Activated naive CD4-positive, alpha-beta T cell treated with Interleukin-2 at 50 U/mL for 16 hours (primary cell): ENCODE measurements at places on chromosomes 6 and 20.
A peak's percentile ranks its signal among the peaks of the same experiment; 100 is the strongest.

DNA sequence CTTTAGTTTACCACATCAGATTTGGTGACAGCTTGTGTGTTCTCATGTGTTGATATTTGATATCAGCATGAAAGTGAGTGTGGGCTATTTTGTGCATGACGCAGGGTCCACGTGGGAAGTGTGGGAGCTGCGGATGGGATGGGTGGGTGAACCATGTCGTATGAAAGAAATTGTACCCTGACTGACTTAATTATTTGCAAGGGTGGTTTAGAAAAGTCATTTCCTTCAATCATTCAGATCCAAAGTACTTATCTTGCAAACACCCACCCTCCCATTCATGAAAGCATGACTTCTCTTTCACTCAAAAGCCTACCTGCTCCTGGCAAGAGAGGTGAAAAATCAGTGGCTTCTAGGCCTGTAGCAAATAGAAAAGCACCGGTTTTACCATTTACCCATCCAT, 91.8 kb upstream of the BACH2 start:
- DNase-seq, result peak; percentile 54

GRCh38 chr6:20691185-20691584, 156.9 kb downstream of the CDKAL1 start:
- no peak for DNase-seq

DNA sequence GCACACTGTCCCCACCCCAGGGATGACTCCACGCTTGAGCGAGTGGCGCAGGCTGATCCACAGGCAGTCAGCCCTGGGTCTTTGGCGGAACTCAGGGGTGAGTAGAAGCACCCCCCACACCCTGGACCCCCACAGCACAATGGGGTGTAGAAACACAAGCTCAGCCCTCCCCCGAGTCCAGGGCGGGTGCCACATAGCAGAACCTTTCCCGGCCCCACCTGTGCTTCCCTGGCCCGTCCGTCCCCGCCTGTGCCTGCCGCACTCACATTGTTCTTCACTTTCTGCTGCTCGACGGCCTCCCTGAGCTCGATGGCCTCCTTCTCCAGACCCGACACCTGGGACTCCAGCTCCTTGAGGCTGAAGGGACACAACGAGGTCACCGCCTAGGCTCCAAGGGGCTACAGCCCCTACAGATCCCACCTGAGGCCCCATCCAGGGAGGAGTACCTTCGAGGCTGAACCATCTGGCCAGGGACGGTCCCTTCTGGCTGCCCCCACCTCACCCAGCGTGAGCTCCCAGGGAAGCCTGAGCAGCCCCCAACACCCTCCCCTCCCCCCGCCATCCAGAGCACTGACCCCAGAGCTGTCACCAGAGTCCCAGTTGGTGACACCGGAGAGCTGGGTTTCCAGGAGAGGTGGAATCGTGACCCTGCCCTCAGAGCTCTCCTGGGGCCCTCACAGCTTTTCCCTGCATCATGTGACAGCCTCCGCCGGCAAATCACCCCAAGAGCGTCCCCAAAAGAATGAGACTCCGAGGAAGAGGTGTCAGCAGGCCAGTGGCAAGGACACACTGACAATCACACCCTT, 55.6 kb downstream of the DSTN start:
- DNase-seq, result no peak

GRCh38 chr6:135909737-135910387, 58.4 kb downstream of the PDE7B start:
- DNase-seq, result peak; percentile 30

DNA sequence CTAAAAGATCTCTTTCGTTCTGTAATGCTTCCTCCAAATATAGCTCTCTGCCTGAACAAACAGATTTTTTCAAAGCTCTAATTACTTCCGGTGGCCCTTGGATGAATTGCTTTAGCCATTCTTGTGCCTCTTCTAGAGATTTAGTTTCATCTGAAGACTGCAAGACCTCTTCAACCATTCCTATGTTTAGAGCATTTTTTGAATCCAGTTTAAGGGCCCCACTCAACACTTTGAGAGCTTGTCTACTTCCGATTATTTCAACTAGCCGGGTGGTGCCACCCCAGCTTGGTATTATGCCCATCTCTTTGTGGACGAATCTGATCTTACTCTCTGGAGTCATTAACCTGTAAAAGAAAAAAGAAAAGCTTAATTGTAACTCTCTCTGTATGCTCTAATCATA, 23.3 kb downstream of the RNF146 start:
- no peak for DNase-seq

DNA sequence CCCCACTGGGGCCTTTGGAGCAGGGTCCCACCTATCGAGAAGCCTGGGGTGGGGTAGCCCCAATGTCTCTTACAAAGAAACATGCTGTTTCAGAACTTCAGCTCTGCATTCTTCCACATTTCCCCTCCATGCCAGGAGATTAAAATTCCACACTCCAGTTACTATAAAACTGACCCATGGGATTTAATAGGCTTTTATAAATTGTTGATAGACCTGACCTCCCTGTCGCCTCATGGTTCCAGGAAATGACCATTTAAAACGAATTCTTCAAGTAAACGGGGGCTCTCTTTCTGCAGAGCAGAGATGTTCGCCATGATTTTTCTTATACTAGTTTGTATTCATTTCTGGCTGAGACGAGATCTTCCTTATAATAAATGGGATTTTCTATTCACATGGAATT, 19.3 kb downstream of the RIN2 start:
- DNase-seq, result no peak

DNA sequence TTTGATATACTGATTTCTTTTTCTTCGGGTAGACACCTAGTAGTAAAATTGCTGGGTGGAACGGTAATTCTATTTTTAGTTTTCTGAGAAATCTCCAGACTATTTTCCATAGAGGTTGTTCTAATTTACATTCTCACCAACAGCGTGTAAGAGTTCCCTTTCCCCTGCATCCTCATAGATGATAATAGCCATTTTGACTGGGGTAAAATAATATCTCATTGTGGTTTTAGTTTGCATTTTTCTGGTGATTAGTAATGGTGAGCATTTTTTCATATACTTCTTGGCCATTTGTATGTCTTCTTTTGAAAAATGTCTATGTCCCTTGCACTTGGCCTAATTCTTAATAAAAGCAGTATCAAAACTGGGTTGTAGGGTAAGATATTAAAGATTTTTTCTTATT, 148.9 kb upstream of the SIM1 start:
- DNase-seq, result no peak

- no peak for DNase-seq
Observed at GRCh38 chr6:125714441-125715090, 34.9 kb upstream of the HEY2 start.

- DNase-seq, result no peak
Observed at GRCh38 chr6:69813508-69813907, 16.7 kb upstream of the LMBRD1 start.

GRCh38 chr20:44396369-44397130, 41.1 kb downstream of the HNF4A start:
- DNase-seq, result no peak

DNA sequence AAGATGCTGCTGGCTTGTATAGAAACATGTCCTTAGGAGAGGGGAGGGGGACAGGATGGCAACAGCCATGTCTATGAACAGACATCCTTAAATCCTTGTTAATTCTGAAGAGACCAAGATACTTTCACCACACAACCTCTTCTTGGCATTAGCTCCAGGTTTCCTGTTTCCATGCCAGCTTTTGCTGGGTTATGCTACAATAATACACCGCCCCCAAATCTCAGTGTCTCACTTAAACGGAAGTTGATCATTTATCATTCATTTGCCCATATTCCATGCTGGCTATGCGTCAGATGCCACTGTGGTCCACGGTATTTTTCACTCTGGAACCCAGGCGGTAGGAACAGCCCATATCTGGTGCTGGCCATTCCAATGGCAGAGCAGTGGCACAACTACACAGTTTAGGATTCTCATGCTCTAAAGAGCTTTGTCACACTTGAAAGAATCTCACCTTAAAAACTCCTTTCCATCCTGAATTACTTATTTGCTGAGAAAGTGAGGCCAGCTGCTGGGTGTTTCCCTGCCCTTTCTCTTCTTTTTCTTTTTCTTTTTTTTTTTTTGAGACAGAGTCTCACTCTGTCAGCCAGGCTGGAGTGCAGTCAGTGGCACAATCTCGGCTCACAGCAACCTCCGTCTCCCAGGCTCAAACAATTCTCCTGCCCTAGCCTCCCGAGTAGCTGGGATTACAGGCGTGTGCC, 3.7 kb upstream of the RNASET2 start:
- no peak for DNase-seq

- no peak for DNase-seq
Observed at GRCh38 chr6:9087470-9087869, 652.1 kb upstream of the SLC35B3 start.

DNA sequence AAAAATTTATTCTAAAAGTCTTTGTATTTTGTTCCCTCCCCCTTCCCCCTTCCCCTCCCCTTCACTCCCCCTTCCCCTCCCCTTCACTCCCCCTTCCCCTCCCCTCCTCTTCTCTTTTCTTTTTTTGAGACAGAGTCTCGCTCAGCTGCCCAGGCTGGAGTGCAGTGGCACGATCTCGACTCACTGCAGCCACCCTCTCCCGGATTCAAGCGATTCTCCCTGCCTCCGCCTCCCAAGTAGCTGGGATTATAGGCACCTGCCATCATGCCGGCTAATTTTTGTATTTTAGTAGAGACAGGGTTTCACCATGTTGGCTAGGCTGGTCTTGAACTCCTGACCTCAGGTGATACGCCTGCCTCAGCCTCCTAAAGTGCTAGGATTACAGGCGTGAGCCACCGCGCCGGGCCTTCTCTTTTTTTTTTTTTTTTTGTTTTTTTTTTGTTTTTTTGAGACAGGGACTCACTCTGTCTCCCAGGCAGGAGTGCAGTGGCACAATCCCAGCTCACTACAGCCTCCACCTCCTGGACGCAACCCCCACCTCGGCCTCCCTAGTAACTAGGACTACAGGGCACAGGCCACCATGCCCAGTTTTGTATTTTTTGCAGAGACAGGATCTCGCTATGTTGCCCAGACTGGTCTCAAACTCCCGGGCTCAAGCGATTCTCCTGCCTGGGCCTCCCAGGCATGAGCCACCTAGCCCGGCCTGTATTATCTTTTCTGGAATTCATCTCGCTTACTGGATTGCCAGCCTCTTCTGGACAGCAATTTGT, 1.1 kb upstream of the AFG1L start:
- DNase-seq, result no peak

- no peak for DNase-seq
Observed at GRCh38 chr6:168232989-168233874, 86.3 kb downstream of the DACT2 start.

- DNase-seq, result no peak
Observed at GRCh38 chr6:15881150-15881549, 218.3 kb upstream of the DTNBP1 start.

DNA sequence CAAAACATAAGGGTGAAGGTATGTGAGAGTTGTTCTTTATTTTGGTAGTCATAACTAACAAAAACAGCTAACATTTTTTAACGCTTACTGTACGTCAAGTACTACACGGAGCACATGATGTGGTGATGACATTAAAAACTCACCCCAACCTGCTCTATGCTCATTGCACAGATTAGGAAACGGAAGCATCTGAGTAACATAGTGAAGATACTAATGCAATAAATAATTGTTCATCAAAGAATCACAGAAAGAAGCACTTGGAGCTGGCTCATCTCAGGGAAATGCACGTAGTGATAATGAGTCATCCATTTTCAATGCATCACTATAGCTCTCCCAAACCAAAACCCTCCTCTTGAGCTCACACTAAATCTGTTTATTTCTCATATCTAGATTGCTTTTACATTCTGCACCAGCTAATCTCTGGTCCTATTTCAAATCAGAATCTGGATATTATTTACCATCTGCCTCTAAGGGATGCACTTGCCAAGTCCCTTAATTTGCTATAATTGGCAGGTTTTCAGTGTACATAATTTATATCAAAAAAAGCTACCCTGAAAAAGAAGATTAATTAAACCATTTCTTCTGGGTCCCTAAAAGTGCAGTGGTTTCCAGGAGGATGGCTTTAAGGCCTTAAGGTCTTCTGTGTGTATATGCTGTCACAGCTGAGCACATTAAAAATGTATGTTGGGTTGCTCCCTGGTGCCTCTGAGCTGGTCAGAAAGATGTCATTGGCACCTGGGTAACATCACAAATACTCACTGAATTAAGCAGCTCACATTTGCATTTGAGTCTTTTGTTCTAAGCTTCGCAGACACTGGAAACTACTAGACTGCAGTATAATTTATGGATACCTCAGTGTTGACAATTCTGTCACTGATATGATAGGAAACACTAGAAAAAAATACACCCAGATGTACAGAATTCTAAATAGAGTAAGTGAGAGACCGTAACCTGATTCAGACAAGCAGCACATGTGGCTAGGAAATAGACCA, 677.4 kb upstream of the CITED2 start:
- no peak for DNase-seq

- DNase-seq, result no peak
Observed at GRCh38 chr6:91079969-91080368, 493.1 kb upstream of the MAP3K7 start.

DNA sequence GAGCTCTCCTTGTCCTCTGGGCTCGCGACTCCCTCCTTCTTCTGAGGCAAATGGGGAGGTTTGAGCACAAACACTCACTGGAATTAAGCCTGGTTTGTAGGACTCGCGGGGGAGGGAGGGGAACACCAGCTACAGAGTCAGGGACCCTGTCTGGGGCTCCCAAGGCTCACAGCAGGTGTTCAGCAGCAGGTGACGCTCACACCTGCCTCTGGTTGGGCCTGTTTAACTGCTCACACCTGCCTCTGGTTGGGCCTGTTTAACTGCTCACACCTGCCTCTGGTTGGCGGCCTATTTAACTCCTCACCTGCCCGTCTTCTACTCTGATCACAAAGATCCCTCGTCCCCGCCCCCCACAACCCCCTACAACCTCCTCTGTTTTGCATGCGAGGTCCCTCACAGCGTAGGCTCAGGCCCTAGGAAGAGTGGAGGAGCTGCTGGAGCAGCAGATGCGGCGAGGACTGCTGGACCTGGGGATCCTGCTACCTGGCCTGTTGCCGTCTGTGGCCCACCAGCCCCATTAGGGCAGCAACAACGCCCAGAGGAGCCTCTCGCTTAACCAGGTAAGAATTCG, 181.9 kb downstream of the ERMARD start:
- DNase-seq, result no peak

- no peak for DNase-seq
Observed at GRCh38 chr6:158916617-158917016, 83.4 kb downstream of the RSPH3 start.

- DNase-seq, result no peak
Observed at GRCh38 chr20:7974785-7975435, 34.7 kb upstream of the HAO1 start.

DNA sequence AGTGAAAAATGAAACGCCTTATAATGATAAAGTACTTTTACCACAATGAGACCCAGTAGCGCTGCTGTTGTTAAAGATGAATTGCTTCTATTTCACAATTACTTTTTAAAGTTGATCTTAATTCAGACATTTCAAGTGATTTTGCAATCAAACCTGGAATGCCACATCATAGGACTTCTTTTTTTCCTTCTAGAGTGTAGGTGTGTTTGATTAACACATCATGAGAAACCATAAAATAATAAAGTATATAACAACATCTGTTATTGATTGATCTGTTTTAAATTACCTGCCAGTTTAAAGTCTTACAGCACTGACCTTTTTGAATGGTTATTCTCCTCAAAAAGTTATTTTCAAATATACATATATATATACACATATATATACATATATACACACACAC, 38.6 kb downstream of the HEBP2 start:
- no peak for DNase-seq

- no peak for DNase-seq
Observed at GRCh38 chr20:24955045-24955444, 6.0 kb downstream of the CST7 start.

GRCh38 chr6:95551678-95552324, 25.5 kb upstream of the MANEA start:
- DNase-seq, result no peak
